Uterine smooth muscle cell (primary cell): ENCODE measurements at places on chromosomes 12 and 14. TPM values are rescaled to one million over a fixed set of nuclear protein-coding genes. Genes with fewer than 3 reads are reported as not detected.

The LRRC10 gene
- not detected in 2 replicates for total RNA-seq

The RNF212B gene
- not detected in 2 replicates for total RNA-seq

The KRT85 gene
- total RNA-seq = not detected in 2 replicates

The SLC22A17 gene
- total RNA-seq = 8.1 and 36.4 TPM in 2 replicates

The SALL2 gene
- 2.5 and 3.2 TPM in 2 replicates for total RNA-seq

The DYRK4 gene
- 39.4 and 52.4 TPM in 2 replicates for total RNA-seq

The SP1 gene
- 25.9 and 34.1 TPM in 2 replicates for total RNA-seq

The SLC24A4 gene
- under 0.01 TPM in 1 of 2 replicates, not detected in the other for total RNA-seq
